ENCODE measurements at places on chromosomes 2 and 18.

DNA sequence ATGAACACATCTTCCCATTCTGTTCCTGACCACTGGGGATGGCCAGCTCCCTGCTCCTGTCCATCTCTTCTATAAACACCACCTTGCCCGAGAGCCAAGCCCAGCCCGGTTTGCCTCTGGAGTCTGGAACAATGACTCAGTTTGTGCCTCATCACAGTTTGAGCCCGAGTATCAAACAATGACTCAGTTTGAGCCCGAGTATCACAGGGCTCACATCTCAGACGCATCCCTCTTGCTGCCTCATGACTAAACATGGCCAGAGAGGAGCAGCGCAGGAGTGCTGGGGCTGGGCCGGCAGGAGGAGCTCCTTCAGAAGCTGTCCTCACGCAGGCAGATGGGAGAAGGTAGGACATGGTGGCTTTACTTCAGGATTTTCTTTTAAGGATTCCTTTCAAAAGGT, 68.7 kb downstream of the PXDN start:
- no peak for DNase-seq

- no peak for DNase-seq
Measured at GRCh38 chr18:42025974-42026625, 71.1 kb downstream of the PIK3C3 start.

DNA sequence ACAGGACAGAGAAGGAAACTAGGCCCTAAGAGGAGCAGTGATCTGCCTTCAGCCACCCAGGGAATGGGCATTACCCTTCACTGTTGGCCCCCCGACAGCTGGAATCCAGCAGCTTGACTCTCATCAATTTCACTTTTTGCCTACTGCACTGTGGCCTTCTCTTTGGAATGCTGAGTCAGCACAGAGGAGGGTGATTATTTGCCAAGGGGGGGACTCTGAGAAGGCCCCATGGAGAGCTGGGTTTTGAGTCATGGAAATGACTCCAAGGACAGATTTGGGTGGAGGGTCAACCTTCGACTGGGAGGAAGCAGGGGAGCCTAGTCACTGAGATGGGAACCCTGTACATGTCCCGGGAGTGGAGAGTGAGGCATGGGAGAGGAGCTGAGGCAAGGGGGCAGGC, 38.1 kb upstream of the NTSR2 start:
- no peak for DNase-seq

DNA sequence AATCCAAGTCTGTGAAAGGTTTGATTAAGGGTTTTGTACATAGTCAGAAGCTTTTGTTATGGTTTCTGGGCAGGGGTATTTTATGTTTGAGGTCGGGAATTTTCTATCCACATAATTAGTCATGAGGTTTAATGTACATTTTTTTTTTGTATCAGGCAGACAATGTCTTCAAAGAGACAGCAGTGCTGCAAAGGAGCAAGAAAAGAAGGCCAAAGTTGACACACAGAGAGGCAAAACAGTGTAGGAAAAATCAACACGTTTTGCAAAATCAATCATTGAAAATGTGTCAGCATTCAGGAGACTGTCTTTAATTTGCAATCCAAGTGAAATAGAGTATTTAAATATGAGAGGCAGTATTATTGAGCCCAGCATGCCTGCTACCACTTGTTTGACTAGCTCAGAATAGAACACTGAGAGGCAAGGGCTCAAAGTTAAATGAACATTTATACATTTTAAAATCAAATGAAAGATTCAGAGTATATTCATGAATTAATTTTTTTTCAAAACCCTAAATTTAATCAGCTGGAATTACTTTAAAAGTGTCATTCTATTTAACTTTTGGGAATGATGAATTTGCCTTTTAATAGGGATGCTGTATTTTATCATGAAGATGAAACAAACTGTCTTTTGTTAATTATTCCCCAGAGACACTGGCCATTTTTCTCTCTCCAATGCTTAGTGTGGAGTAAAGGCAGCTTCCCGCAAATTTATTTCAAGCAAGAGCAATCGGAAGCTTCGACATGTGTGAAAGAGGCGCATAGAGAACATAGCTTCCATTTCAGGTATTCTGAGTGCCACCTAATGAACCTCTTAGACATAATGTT, 11.3 kb downstream of the VRK2 start:
- no peak for DNase-seq

- no peak for DNase-seq
Measured at GRCh38 chr2:55026202-55026601, 24.0 kb downstream of the RTN4 start.

GRCh38 chr2:21627938-21628337, 504.2 kb downstream of the TDRD15 start:
- no peak for DNase-seq

DNA sequence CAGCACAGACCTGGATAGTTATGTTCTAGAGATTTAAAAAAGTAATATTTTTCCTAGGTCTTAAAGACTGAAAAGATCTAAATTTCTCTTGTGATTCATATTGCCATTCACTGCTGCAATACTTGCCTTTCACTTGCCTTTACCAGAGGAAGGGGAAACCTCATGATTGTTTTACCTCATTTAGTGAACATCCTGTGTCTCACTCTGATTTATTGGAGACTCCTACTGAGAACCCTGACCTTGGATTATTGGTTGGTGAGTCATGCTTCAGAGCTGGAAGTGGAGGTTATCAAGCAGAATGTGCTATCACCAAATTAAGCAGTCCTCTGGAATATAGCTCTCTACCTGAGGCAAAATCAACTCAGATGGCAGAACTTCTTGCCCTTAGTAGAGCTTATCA, 500.5 kb downstream of the TSN start:
- DNase-seq: no peak

GRCh38 chr2:121828281-121828731, 72.9 kb downstream of the TSN start:
- DNase-seq: no peak

GRCh38 chr18:23106575-23106974, 28.7 kb upstream of the CABLES1 start:
- DNase-seq: no peak

- no peak for DNase-seq
Measured at GRCh38 chr18:49400398-49401072, 59.9 kb downstream of the DYM start.

GRCh38 chr2:19574778-19575260, 216.4 kb upstream of the OSR1 start:
- DNase-seq: no peak

- DNase-seq: no peak
Measured at GRCh38 chr2:10007921-10008808, 35.2 kb upstream of the KLF11 start.

GRCh38 chr2:20180676-20181648, 44.0 kb downstream of the SDC1 start:
- DNase-seq: no peak

DNA sequence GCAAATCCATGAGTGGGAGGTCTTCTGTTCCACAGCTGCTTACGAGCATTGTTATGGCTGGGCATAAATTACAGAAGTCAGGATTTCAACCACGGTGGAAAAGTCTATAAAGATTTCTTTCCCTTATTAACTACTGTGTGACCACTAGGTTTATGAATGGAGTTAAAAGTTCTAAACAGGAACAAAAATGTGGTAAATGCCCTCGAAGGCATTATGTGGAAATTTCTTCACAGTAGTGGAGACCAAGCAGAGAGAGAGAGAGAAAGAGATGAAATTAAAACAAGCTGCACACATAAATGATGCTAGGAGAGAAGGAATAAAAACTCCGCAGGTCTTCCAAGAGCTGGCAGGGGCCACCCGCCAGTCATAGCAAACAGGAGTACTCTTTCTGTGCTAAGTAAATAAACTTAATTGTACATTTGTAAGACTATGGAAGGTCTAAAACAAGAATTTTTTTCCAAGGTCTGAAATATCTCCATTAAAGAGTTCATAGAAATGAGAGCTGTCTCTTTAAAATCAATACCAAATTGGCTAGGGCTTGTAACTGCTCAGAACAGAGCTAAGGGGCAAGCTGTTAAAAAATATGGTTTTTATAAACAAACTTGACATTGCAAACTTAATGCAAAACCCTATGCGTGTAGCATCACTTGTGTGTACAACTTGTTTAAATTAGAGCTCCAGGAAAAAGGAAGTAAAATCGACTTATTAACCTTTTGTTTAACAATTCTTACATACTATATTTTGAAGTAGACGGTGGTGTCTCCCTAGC, 438.2 kb downstream of the MEIS1 start:
- DNase-seq: no peak

- no peak for DNase-seq
Measured at GRCh38 chr2:240153418-240153817, 13.0 kb upstream of the OTOS start.

DNA sequence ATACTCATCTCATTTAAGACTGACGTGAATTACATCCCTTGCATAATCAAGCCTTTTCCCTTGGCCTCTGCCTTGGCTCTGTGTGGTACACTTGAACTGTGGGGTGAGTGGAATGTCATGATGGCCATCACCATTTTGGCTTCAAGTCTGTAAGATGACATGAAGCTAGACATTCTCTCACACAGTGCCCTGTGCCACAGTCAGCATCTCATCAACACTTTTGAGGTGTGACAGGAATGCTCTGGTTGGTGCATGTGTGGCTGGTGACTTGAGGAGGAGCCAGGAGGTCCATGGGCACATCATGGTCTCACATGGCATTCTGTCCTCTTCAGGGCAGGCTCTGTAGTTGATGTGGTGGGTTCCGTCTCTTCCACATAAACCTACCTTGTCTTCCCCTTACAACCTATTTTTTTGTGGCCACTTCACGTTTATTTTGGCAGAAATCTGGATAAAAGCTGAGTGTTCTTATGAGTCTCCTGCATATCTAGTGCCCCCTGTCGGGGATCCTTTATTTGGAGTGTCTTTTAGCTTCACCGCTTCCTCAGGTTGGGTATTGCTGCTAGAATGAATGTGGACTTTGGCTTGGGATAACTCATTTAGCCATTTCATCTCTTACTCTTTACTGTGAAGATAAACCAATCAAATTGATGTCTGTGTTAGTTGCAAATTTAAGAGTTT, 28.1 kb downstream of the MAP4K4 start:
- no peak for DNase-seq

DNA sequence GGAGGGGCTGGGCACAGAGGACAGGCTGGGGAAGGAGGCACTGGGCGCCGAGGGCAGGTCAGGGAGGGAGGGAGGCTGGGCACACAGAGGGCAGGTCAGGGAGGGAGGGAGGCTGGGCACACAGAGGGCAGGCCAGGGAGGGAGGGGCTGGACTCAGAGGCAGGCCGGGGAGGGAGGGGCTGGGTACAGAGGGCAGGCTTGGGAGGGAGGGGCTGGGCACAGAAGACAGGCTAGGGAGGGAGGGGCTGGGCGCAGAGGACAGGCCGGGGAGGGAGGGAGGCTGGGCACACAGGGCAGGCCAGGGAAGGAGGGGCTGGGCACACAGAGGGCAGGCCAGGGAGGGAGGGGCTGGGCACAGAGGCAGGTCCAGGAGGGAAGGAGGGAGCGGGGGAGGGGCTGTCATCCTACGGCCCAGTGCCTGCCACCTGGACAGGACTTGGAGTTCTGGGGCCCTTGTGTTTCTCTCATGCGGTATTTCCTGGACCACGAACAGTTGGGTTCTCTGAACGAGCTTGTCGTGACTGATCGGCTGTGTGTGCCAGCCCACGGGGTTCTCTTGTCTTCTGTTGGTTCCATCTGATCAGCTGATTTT, 46.7 kb upstream of the KCNG2 start:
- no peak for DNase-seq

GRCh38 chr2:68178954-68179627, 21.4 kb downstream of the PNO1 start:
- no peak for DNase-seq

- no peak for DNase-seq
Measured at GRCh38 chr2:72744049-72744448, 81.8 kb downstream of the EXOC6B start.

DNA sequence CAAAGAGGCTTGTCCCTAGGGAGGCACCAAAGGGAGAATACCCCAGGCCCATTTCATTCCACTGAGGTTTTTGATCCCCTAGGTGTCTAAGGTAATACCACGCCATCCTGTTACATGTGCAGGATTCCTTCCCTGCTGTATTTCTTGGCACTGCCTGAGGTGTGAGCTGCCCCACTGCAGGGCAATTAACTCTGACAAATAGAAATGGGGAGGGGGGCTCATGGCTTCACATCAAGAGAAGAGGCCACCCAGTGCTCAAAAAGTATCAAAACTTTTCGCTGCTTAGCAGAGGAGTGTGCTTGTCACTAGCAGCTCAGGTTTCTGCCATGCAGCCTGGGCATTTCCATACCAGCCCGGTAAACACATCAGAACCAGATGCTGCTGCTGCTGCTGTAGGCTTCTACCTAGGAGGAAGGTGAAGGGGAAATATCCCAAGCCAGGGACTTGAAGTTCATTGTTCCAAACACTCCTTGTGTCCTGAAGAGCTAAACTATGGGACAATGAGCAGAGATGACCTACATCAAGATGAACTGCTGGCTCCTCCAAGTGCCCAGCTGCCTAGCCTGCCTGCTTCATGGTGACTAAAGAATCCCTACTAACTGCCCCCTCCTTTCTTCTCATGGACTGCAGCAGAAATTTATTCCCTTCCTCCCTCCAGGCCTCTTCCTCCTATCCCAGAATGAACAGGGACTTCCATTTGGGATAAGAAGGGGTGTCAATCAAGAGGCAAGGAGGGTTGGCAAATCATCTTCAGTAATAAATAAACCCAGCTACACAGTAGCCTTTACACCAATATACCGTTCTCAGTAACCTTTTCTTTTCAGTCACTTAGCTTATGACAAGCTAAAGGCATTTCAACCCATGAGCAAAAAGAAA, 16.4 kb downstream of the POU3F3 start:
- no peak for DNase-seq

GRCh38 chr2:206163251-206163880, 3.7 kb downstream of the EEF1B2 start:
- DNase-seq: no peak

- DNase-seq: no peak
Measured at GRCh38 chr2:177295484-177295883, 31.0 kb upstream of the NFE2L2 start.

- DNase-seq: no peak
Measured at GRCh38 chr18:23977719-23978483, 36.7 kb upstream of the TTC39C start.

DNA sequence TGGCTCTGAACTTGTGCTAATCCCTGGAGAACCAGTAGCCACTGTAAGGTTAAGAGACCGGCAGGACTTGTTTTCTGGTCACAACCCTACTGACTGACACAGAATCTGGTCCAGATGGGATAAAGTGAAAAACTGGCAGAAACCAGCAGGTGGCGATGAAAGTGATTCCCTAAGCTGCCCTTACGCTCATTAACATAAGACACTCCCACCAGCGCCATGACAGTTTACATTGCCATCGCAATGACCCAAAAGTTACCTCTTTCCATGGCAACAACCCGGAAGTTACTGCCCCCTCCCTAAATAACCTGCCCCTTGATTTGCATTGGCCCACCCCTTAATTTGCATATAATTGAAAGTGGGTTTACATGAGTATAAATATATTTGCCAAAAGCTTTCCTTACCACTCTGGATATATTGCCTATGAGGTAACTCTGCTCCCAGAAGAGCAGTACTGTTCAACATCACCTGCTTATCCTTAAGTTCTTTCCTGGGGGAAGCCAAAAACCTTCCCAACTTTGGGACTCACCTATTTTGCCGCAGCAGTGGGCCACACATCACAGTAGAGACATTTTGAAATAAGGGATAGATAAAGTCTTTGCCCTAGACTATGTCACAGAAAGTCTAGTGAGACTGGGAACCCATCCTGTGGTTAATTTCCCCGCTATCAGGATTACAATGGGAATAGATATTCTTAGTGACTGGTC, 35.8 kb upstream of the AFF3 start:
- DNase-seq: no peak

- DNase-seq: no peak
Measured at GRCh38 chr2:201926067-201926466, 107.6 kb upstream of the FZD7 start.

- DNase-seq: no peak
Measured at GRCh38 chr2:102771114-102771513, 9.3 kb downstream of the TMEM182 start.
